ENCODE measurements at places on chromosomes 5 and 9.

DNA sequence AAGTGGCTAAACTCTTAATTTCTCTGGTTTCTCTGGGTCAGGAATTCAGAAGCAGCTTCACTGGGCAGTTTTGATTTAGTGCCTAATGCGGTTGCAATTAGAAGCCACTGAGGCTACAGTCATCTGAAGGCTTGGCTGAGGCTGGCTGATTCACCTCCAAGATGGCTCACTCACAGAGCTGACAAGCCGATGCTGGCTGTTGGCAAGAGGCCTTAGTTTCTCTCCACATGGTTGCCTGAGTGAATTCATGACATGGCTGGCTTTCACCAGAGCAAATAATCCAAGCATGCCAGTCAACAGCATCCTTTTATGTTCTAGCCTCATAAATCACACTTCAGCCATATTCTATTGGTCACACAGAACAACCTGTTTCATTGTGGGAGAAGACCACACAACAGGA, 2.8 kb upstream of the CDK7 start:
- no peak for DNase-seq

DNA sequence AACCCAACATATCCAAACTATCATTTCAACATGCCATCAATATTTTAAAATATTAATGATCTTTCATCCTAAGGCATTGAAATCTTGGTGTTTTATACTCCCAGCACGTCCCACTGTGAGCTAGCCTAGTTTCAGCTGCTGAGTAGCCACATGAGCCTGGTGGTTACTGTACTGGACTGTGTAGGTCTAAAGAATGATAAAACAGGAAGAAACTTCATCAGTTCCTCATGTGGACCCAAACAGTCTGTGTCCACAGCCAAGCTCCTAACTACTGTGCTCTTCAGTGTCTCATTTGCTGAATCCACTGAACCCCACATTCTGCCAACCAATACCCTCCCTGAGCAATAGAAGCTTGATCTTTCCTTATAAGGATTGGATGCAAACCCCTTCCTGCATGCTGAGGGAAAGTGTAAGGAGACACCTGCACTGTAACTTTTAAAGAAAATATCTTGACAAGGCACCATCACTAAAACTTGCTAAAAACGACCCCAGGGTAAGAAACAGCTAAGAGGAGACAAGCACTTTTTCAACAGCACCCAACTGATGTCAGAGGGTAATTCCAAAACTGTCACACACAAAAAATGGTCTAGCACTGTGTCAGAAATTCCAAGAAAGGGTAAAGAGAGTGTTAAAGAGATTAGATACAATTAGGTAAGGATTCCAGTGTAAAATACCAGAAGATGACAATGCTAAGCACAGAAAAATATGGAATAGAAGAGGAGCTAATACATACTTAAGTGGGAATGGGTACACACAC, 126.9 kb downstream of the SPOCK1 start:
- DNase-seq: no peak

- no peak for DNase-seq
These were observed 28.5 kb upstream of the NKD2 start for GRCh38 chr5:980001-980588.

DNA sequence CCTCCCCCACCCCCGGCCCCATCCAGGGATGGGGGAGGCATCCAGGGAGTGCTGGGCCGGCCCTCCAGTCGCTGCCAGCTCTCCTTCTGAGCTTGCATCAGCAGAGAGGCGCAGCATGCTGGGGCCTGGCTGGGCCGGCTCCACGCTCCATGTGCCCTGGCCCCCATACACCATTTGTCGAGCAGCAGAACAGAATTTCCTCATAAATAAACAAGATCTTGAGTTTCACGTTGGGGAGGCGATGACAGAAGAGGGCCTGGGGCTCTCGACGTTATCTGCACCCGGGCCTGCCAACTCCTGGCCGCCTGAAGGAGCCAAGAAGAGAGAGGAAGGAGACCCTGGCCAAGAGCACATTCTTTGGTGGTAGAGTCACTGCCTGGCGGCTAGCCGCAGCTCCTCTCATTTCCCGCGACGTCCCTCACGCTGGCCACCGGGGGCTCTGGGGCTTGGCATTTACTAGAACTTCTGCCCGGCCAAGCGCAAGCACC, 177.0 kb downstream of the FGF18 start:
- no peak for DNase-seq

- no peak for DNase-seq
These were observed 111.8 kb downstream of the GCNT1 start for GRCh38 chr9:76570826-76571225.

DNA sequence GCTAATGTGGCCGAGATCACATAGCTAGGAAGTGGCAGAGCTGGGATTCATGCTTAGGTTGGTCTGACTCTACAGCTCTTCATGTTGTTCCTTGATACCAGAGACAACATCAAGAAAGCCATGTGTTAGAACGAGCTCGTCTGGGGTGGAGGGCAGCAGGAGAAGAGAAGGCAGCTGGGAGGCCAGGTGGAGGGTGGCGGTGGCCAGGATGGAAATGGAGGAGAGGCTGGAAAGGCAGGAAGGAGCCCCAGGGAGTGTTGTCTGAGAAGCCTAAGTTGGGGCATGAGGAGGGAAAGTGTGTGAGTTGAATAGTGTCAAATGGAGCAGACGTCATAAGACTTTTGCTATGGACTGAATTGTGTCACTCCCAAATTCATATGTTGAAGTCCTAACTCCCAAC, 315.3 kb downstream of the GADD45G start:
- no peak for DNase-seq

DNA sequence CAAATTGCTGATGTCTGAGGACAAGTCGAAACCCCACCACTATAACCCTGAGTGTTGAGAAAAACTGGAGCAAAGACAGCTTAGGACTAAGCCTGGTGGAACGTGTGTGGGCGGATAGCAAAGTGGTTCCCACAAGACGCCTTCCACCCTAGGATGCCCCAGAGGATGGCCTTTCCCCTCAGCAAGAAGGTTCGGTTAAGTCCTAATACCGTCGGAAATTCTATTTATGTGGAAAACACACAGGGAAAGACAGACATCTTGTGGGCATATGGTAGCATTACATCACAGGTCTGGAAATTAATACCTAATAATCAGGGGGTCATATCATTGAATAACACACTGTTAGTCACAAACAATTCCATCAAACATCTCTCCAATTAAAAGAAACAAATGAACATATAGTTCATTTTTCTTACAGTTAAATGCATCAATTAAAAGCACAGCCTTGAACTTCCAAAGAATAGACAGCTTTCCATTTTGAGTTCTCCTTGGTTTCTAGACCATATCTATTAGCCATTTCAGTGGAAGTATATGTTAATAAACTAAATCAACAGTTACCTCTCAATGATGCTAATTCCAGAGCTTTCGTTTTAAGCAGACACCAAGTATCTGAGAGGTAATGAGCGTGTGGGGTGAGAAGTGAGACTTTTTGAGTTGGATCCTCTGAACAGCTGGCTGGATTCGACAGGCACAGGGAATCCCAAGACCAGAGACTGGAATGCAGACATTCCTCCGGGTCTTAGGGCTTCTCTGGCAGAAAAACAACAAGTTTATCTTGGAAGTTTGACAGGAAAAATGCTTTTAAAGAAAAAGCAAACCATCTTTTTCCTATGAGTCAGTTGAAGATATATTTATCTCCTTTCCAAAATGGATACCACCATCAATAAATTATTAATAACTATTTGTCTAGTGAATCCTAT, 2.9 kb upstream of the ICE1 start:
- DNase-seq: no peak

DNA sequence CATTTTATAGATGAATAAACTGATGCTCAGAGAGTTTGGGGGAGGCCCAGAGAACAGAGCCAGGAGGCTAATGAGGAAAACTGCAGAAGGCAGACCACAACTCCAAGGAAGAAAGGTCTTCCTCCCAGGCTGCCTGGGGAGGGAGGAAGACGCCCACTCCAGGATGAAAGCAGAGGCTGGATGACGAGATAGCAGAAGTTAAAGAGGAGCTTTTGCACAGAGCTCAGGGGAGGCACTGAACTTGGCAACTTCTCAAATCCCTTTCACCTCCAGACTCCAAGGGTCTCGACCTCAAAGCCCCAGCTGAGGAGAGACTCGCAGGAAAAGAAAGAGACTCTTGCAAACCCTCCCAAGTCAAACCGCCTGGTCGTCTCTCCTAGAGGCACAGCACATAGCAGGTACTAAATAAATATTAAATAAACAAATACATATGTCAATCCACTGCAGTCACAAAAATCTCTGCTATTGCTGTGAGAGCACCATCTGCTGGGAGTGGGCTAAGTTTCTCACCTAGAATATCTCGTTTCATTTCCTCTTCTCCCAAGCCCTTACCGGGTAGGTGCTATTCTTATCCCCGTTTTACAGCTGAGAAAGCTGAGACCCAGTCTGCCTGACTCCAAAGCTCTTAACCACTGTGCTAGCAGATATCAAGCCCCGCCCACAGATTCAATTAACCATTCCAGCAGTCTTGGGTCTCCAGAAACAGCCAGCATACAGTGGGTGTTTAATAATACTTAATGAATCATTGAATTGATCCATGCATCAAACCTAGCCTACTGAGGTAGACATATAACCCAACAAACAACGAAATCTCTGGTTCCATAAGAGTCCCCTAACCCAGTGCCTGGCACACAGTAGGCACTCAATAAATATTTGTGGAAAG, 97.8 kb upstream of the HAND1 start:
- DNase-seq: no peak

- peak; percentile 71 for DNase-seq
These were observed 4.9 kb downstream of the AKNA start for GRCh38 chr9:114382699-114383520.

- no peak for DNase-seq
These were observed 69.8 kb upstream of the CCDC112 start for GRCh38 chr5:115366223-115366622.

DNA sequence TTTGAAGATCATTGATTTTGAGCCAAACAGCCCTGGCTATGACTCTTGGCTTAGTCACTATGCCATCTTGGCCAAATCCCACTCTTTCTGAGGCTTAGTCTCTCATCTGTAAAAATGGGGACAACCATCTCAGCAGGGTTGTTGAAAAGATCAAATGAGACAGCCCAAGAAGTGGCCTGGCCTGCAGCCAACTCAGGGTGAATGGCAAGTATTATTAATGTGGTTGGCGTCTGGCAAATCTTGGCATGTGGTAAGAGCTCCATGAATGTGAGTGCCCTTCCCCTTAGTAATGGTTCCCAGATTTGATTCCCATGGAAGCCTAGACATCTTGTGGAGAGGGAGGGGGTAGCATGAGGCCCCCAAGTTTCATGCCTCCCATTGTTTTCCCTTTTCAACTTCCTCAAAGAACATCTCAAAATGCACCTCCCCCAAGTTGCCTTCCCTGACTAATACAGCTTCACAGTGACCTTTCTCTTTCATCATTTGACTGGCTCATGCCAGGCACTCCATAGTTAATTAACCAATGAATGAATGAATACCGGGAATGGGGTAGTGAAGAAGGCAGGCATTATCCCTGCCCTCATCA, 11.8 kb upstream of the TGFBI start:
- DNase-seq: no peak

DNA sequence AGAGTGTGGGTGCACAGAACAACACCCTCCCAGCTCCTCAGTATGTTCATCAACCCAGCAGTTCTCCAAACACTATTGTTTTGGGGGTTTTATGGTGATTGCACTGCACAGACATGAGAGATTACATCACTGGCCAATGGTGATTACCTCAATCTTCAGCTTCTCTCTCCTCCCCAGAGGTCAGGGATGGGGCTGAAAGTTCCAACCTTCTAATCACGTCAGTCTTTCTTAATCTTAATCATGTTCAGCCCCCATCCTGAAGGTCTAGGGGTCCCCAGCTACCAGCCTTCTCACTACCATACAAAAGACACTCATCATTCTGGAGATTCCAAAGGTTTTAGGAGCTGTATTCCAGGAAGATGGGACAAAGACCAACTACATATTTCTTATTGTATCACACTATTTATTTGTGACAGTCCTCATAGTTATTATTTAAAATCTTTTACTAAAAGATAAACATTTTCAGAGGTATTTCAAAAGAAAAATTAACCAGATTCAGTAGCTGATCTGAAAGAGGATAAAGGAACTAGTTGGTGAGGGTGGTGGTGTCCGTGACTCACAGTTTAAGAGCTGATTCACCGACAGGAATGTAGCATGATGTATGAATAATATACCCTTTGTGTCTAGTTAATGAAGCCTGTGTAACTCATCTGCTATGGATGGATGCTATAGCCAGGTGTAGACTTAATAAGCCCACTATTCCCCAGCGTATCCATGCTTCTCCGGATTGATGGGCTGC, 35.6 kb downstream of the RASEF start:
- no peak for DNase-seq

DNA sequence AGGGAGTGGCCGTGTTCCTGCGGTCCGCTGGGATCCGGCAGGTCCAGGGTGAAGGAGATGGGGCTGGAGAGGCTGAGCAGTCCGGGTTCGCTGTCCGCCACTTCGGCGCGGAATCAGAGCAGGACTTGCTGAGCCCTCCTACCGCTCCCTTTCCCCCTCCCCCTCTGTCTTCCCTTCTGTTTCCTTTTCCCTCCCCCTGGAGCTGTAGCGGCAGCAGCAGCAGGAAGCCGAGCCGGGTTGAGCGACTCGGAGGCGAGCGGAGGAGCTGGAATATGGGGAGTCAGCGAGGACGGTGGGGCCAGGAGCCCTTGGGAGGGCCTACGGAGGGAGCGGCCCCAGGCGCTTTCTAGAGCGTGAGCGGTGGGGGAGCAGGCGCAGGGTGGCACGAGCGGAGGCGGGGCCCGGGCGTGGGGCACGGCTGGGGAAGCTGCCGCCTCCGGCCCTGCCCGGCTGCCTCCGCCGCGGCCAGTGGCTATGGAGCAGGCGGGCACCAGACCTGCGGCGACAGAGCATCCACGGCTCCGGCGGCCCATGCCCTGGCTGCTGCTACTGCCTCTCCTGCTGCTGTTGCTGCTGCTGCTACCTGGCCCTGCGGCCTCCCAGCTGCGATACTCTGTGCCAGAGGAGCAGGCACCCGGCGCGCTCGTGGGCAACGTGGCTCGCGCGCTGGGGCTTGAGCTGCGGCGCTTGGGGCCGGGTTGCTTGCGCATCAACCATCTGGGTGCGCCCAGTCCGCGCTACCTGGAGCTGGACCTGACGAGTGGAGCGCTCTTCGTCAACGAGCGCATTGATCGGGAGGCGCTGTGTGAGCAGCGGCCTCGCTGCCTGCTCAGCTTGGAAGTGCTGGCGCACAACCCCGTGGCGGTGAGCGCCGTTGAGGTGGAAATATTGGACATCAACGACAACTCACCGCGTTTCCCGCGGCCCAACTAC, at the start of gene PCDHAC2:
Gene PCDHAC2, plus strand, starts transcription at position 184 of the 933 bp plus-strand sequence. Its CDS starts 291 bp downstream, at position 475.
- no peak for DNase-seq

DNA sequence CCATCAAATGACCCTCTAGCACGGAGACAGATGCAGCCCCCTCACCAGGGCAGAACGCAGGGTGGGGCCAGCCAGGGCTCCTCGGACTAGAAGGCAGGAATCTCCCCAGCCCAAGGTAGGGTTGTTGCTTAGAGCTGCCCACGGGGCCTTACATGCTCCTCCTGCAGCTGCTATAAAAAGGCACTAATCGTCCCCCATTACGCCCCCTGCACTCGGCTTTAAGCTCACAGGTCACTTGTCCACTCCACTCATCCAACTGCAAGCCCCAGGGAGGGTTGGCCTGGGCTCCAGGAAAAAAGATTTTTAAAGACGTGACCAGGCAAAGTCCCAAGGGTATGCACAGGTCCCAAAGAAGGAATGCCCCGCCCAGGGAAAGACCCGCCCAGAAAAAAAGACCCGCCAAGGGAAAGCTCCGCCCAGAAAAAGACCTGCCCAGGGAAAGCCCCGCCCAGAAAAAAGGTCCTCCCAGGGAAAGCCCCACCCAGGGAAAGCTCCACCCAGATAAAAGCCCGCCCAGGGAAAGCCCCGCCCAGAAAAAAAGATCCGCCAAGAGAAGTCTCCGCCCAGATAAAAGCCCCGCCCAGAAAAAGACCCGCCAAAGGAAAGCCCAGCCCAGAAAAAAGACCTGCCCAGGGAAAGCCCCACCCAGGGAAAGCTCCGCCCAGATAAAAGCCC, 11.1 kb downstream of the GRIN1 start:
- DNase-seq: no peak
